CD4-positive, alpha-beta T cell treated with Interleukin-6 for 4 hours (primary cell): ENCODE measurements at places on chromosomes 12 and 14.

DNA sequence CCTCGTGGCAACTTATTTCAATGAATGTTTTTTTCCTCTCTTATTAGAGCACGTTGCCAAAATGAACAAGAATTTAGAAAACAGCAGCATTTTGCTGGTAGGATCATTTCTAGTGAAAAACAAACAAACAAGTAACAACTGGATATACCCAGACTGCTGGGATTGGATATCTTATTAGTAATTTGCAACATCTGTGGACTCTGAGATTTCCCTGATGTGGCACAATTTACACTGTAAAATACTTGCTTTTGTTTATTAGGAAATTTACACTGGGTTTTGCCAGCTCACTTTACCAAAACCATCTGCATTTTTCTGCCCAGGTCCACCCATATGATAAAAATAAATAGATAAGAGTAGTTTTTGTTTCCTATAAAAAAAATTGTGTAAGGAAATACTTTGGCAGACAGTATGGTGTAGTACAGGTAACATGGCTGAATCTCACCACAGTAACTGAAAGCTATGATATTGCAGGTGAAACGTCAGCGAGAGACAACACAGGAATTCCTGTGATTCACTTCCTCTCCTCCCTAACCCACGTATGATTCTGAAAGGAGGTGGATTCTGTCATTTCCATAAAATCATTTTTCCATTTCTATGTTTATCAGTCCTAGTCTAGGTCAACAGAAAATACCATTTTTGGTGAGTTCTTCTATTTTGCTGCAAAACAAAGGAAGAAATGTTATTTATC, 176.2 kb upstream of the NOVA1 start:
- no peak for DNase-seq

- DNase-seq, result no peak
Observed at GRCh38 chr12:4046495-4046840, 173.3 kb upstream of the PARP11 start.

GRCh38 chr14:69647213-69647612, 35.8 kb downstream of the SUSD6 start:
- no peak for DNase-seq

DNA sequence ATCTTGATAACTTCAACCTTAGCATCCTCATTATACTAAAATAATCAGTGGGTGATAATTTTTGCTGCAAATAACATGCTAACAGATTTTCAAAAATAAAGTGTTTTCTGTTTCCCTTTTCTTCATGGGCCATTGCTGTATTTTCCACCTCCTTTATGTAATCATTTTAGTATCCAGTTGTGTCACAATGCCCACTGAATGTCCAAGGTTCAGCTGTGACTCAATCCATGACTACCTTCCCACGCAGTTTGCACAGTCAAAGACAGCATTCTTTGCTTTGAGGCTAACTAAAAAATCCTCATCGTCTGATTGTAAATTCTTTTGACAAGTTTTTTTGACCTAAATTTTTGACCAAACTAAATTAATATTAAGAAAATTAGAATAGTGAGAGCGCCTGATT, 474.1 kb downstream of the FLRT2 start:
- no peak for DNase-seq
